ENCODE measurements at places on chromosomes 13 and 19. TPM values are rescaled to one million over a fixed set of nuclear protein-coding genes. Genes with fewer than 3 reads are reported as not detected.

DNA sequence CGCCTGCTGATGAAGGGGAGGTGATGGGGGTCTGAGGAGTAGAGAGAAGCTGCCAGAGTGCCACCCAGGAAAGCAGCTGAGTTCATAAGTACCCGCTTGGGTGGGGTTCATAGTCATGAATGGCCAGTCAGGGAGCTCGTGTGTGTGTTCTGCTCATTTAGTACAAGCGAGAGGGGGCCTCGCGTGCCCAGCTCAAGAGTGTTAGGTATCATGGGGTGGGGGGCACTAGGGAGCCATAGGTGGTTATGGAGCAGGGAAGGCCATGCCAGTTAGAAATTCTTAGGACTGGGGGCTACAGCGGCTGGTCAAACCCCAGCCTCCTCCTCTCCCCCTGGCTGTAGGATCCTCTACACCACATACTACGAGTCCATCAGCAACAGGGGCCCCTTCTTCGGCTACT is 46.8 kb downstream of the CD320 start:
- DNase-seq = no peak

DNA sequence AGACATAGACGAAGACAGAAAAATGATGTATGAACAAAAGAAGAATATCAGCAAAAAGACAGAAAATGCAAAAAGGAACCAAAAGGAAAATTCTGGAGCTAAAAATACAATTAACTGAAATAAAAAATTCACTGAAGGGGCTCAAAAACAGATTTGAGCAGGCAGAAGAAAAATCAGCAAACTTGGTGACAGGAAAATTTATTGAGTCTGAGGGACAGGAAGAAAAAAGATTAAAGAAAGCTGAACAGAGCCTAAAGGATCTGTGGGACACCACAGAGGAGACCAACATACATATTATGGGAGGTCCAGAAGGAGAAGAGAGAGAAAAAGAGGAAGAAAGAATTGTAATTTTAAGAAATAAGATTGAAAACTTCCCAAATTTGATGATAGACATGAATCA is 7.4 kb upstream of the LSR start:
- DNase-seq = no peak

DNA sequence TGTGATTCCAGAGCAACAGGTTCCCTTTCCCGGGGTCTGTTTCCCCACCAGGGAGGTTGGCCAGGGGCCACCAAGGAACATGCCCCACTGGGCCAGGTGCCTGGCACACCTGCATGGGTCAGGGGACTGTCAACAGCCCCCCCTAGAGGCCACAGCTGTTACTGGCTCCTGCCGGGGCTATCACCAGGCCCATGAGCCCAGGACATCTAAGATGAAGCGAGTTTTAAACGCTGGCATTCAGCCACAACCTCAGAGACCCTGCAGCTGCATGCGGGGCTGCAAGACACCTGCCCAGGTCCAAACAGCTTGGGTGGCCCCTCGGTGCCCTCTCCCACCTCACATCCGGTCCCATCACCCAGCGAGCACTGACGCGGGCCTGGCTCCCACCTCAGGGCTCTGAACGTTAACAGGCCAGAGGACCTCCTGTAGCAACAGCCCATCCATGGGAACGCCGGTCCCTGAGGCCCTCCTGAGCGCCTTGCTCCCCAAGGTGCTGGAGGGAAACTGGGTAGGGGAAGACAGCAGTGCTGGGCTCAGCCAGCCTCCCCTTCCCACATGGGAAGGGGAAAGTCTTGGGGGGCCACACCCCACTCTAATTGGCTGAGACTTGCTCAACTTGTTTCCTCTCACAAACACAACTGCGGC is 12.0 kb downstream of the KHSRP start:
- no peak for DNase-seq

DNA sequence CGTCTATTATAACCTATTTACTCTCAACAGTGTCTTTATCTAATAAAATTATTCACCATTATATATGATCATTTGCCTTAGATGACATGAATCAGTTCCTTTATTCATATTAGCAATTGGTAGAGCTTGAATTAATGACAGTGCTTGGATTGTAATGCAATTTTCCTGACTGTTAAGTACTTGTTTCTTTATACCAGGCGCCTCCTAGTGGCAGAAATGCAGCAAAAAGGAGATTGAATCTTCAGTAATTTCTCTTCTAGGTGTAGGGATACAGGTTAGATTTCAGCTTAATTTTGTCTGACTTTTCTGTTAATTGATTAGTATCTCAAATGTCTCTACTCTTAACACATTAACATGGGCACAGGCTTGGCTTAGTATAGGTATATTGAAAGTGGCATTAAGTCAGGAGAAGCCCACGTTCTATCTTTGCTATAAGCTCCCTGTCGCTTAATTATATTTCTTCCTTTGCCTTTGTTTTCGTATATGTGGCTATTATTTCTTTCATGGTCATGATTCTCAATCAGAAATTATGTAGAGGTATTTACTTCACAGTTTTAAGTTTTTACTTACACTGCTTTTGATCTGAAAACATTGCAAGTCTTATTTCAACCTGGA is 9.1 kb upstream of the LHFPL6 start:
- DNase-seq = peak; percentile 90

- no peak for DNase-seq
These were observed 56.4 kb upstream of the NPAS1 start for GRCh38 chr19:46963093-46963734.

DNA sequence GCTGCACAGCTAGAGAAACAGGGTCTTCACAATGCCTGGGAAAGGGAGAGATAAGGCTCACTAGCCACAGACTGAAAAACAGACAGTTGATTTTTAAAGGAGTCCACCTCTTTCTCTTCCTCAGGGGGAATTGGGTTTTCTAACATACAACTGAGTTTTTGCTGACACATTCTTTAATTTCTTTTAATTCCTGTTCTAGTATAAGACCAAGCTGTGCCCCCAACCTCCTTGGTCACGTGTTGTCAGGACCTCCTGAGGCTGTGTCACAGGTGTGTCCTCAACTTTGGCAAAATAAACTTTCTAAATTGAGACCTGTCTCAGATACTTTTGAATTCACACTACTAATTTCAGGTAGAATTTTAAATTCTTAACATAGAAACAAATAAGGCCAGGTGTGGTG is 12.1 kb upstream of the ZNF492 start:
- DNase-seq = no peak

GRCh38 chr19:14686411-14686810 is 3.4 kb upstream of the ZNF333 start:
- DNase-seq = no peak

- DNase-seq = peak; percentile 63
These were observed 6.1 kb upstream of the KANK2 start for GRCh38 chr19:11203194-11204075.

- DNase-seq = no peak
These were observed 25.0 kb downstream of the ITM2B start for GRCh38 chr13:48258002-48258401.

GRCh38 chr13:46541210-46541609 is 11.8 kb upstream of the LRCH1 start:
- no peak for DNase-seq

DNA sequence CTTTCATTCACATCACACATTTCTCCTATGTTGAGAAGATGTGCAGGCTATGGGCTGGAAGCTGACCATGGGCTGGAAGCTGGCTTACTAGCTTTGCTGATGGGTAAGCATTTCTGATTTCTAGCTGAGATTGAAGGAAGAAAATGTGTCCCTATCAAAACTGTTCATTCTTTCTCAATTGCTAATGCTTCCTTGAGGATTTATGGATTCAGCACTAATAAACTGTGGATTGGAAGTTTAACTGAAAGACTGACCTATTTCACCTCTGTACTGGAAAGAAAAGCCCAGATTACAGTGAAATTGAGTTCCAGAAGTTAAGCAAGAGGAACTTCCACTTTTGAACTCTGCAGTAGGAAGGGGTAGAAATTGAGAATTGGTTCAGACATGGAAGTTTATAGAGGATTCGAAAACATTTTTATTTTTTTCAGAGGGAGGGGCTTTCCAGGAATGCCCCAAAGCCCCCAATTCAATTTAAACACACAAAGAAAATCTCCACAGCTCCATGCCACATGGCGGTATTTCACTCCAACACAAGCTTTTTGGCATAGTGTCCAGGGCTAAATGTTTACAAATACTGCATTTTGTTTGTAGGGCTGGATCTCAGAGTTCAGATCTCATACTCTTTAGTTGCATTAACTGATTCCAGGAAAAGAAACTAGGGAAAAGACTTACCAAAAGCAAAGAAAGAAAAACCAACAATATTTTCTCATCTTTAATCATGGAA is 61.2 kb upstream of the ARGLU1 start:
- no peak for DNase-seq

GRCh38 chr19:36152352-36153091 is at the start of gene COX7A1:
Gene COX7A1, minus strand, starts transcription at chr19:36152447. Its CDS starts 40 bp downstream, at chr19:36152407.
- DNase-seq = no peak

DNA sequence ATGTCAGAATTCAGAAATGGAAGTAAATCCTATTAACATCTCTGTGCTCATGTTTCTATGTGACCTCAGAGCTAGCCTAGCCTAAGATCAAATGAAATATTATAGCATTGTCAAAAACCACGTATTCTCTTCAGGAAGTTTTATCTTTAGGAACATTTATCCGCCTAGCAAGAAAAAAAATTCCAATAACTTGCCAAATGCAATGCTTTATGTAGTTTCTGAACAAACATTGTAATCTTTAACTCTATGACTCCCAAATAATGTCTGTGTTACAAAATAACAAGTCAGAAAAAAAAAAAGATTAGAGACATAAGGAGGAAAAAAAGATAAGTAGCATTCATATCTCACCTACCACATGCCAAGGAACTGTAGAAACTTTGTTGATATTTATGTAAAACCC is 18.4 kb upstream of the IPO5 start:
- DNase-seq = no peak

The QPCTL gene
- 5.4 TPM for total RNA-seq

The BRME1 gene
- total RNA-seq = not detected

The ZNF492 gene
- 0.32 TPM for total RNA-seq

The PRR22 gene
- 0.84 TPM for total RNA-seq
